Body of pancreas (tissue), 4 donors: ENCODE measurements at places on chromosomes 7 and 10. TPM values are rescaled to one million over a fixed set of nuclear protein-coding genes. Genes with fewer than 3 reads are reported as not detected.

- no peak for DNase-seq
Observed at GRCh38 chr10:78831461-78831860, 237.3 kb upstream of the ZMIZ1 start.

Gene COL13A1
- total RNA-seq = not detected

DNA sequence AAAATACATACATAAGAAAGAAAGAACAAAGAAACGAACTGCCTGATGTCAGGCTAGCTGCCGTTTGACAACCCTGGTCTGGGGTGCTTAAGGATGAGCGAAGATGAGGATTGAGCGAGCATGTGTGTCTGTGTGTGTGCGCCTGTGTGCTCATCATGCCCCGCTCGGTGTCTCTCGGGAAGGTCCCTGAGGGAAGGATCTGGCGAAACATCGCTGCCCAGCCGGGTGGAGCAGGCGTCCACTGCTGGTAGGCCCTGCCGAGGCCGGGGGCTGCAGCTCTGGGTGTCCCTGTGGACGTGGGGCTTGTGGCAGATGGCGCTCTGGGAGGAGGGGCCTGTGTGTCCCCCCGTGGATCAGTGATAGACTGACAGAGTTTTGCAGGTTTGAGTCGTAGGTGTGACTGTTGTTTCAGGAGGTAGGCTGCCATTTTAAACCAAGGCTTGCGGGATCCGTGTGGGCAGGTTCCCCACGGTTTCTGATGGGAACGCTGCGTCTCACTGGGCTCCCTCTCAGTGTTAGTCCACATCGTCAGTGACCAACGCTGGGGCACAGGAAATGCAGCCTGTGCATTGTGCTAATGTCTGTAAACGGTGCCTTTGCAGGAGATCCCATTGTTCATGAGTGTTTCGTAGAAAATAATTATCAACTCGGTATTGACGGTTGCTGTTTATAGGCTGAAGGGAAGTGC is 5.9 kb upstream of the SUN1 start:
- no peak for DNase-seq

DNA sequence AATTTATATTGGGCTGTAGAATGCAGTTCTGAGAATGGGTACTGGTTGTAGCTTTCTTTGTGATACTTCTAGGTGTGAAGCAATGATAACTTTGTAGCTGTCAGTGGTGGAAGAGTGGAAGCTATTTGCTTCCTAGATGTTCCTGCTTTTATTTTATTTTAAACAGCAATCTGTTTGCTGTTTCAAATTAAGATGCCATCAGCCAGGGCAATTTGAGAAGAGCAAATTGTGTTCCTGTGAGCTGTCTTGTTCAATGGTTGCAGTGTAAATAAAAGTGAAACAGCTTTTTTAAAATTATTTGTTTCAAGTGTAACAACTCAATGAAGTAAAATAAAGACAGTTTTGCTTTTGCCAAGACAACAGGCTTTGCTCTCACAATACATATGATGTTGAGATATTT is 150.8 kb upstream of the TMEM229A start:
- no peak for DNase-seq

DNA sequence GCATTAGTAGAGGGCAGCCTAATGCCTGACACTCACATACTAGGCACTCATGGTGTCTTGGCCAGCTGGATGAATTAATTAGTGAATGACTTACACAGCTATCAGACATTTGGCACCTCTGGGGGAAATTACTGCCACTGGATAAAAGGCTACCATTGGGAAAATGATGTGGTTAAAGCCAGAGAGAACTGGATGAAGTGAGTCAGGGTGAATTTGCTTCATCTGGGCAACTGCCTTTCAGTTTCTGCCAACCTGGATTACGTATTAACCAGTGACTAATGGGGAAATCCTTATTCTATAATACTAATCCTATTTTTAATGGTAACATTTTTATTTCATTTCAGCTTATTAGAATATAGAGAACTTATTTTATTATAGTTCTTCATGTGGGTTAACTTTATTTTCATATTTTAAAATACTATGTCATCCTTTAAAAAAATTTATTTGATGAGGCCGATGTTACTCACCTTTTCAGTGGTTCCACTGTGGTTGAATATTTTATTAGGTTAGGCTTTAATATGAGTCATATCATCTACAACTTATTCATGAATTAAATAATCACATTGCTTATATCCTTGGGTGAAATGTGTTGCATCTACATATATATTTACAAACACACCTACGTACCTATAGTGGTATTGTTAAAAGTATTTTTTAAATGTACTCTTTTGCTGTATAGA is 85.6 kb upstream of the CAPZA2 start:
- DNase-seq = peak; percentile 51

Gene RNF32
- 0.99 TPM for total RNA-seq

DNA sequence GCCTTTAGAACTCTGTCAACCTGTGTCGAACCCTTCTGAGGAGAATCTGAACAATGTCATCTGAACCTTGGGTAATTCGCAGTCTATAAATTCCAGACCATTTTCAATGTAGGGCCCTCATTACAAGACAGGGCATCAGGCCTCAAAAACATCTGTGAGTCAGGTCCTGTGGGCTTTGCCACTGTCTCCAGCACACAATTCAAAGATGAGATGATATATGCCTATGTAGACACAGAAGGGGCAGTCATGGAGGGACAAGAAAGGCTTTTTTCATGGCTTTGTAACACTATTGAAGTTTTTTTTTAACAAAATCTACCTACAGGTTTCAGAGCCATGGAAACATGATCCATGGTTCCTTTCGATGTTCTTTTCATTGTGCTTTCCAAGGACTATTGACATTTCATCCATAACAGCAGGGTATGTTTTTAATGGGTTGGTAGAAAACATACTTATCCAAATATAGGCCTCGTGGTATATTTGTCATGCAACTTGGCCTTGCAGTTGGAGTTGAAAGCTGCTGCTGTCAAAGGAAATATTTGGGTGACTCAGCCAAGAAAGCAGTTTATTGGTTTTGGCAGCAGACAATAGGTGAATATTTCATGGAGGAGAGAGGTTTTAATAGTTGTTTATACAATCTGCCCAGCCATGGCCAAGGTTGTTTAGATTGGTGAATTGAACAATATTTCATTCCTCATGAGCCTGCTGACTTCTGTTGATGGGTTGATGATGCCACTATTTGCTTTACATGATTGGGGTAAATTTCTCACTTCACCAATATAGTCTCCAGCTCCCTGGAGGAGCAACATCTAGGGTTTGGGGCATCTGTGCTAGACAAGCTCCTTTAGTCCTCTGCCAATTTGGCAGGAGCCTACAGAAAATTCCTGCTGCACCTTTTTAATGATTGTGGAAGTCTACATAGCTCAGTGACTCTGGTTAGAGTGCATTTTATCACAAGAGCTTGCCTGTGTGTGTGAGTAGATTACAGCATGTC is 158.4 kb upstream of the TMEM72 start:
- DNase-seq = peak; percentile 58

Gene SGCE
- total RNA-seq = 55.3 TPM

DNA sequence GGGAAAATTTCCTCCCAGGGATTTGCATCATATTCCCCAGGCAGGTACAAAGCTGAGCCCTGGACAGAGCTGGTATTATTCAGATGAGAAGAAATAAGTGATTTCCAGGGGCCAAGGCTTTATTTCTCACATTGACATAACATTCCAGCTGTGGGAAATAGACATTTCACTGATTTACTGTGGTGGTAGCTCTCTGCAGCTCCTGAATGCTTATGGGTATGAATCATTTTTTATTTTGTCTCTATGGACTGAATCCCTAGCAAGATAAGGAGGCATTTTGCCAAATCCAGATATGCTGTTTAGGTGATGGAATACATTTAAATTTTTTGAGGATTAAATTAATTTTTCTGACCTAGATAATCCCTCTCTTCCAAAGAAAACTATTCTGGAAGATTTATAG is 97.9 kb downstream of the MTPN start:
- DNase-seq = no peak

- DNase-seq = peak; percentile 67
Observed at GRCh38 chr10:79348640-79348988, 1.3 kb downstream of the PPIF start.

DNA sequence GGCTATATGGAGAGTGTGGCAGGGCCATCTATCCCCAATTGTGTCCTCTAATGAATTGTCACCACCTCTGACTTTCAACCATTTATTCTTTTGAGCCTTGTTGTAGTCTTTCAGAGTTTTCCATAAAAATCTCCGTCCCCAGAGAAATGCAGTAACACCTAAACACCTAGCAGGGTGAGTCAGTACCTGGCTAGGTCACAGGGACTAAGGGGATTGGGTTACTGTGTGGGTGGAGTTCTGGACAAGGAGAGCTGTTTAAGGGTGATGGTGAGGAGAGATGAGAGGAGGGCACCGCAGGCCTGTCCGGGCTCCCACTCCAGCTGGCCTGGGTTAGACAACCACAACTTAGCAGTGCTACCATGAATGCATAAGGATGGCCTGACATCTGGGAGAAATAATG is 186.2 kb upstream of the LYZL1 start:
- no peak for DNase-seq

Gene CLDN4
- total RNA-seq = 76.8 TPM

DNA sequence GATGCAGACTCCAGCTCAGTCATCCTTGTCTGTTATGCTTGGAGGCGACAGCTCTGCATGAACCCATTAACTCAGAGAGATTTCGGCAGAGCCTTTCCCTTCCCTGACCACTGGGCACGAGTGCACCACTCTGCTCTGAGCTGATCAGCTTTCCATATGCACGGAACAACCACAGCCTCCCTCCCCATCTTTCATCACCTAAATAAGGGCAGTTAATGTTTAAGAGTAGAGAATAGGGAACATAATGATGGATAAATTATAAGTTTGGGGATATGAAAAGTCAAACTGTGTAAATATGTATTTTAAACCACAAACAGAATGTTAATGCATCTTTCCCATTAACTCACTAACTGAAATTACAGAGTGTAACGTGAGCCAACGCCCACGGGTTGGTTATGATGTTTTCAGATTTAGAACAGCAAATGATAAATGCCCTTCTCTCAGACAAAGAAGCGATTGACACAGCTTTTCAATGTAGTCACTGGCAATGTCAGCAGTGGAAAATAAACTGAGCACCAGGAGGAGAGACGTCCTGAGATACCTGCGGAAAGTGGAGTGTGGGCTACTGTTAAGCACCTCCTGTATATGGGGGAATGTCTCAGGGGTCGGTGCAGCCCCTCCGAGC is 658.2 kb downstream of the LRMDA start:
- no peak for DNase-seq

GRCh38 chr10:92291616-92291865 is 574 bp downstream of the MARCHF5 start:
- no peak for DNase-seq

Gene INTS1
- total RNA-seq = 72.9 TPM

- DNase-seq = no peak
Observed at GRCh38 chr7:87934699-87935383, 790 bp downstream of the ADAM22 start.

Gene CPVL
- total RNA-seq = 4.0 TPM

- DNase-seq = no peak
Observed at GRCh38 chr7:77913977-77914607, 115.5 kb downstream of the PHTF2 start.

Gene NPFFR1
- not detected for total RNA-seq

GRCh38 chr10:73839276-73839966 is 28.0 kb upstream of the NDST2 start:
- no peak for DNase-seq

- no peak for DNase-seq
Observed at GRCh38 chr7:150444674-150445365, 5.6 kb upstream of the GIMAP8 start.

- no peak for DNase-seq
Observed at GRCh38 chr7:94595717-94596116, 60.2 kb downstream of the SGCE start.

Gene PON1
- total RNA-seq = not detected

Gene OR6B1
- total RNA-seq = not detected

GRCh38 chr7:33952824-33953223 is 47.5 kb downstream of the BMPER start:
- DNase-seq = no peak

Gene STK32C
- 0.78 TPM for total RNA-seq

DNA sequence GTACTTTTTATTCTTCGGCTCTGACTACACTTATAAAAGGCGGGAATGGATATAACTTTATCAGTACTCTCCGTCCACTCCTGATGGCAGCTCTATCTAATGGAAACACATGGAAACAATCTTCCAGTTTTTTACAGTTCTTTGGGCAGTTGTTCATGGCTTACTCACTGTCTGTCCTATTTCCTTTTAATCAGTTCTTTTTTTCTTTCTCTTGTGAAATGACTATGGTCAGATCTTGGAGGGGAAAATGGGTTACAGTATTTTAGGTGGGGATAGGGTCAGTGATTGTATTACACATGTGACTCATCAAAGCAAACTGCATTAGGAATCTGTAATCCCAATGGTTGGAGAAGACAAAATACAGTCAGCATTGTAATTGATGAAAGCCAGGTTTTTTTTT is 112.4 kb downstream of the BICC1 start:
- DNase-seq = no peak

- no peak for DNase-seq
Observed at GRCh38 chr7:139743267-139743966, 34.4 kb downstream of the HIPK2 start.

Gene ITGA8
- 0.66 TPM for total RNA-seq

Gene GPRIN2
- total RNA-seq = 16.3 TPM

- no peak for DNase-seq
Observed at GRCh38 chr10:28149746-28150145, 150.9 kb upstream of the ODAD2 start.

- DNase-seq = no peak
Observed at GRCh38 chr7:20597339-20597738, 18.1 kb upstream of the ABCB5 start.

Gene DDIT4
- 269 TPM for total RNA-seq

GRCh38 chr7:120337308-120337907 is 64.4 kb downstream of the KCND2 start:
- DNase-seq = no peak

DNA sequence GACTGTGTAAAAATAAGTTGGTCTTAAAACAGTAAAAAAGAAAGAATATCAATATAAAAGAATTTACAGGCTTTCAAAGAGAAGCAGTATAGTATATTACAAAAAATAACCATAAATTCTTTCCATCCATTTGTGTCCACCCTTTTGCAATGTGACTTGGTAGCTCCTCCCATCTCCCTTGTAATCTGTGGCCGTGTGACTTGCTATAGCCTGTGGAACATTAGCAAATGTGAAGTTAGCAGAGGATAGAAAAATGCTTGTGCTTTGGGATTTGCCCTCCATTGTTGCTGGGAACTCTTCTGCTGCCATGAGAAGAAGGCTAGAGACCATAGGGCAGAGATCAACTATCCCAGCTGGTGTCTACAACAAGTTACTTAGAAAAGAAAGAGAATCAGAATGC is 30.2 kb downstream of the KLHL7 start:
- DNase-seq = no peak

DNA sequence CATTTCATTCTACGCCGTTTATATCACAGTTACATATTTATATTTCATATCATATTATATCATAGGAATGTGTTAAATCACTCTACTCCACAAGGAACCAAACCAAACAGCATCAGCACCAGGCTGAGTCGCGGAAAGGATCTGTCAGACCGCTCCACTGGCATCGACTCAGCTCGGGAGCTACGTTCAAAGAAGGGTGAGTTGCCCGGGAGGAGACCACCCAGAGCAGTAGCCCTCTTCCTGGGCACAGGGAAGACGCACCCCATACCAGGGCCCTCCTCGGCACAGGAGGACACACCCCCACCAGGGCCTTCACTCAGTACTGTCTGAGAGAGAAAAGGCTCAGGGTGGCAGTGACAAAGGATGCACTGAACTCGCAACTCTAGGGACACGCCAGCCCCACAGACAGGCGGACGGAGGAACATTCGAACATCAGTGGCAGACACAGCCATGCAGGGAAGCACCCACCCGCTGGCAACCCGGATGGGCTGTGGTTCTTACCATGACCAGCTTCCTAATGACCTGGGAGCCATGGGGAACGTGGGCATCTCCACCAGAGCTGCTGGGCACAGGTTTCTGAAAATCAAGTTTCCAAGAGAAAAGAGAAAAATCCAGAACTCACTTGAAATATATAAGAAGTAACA is 28.7 kb downstream of the PITRM1 start:
- DNase-seq = no peak

Gene HTR5A
- total RNA-seq = not detected
